ENCODE measurements at places on chromosomes 3 and 15. TPM values are rescaled to one million over a fixed set of nuclear protein-coding genes. Genes with fewer than 3 reads are reported as not detected.

Gene TXNRD3
- 19.8 TPM for polyA plus RNA-seq

Gene SLC2A2
- 1.3 TPM for polyA plus RNA-seq

Gene REC114
- polyA plus RNA-seq = not detected

Gene CPN2
- polyA plus RNA-seq = 0.40 TPM

Gene TMEM158
- 7.9 TPM for polyA plus RNA-seq

Gene ZNF385D
- 18.0 TPM for polyA plus RNA-seq

Gene PCLAF
- 56.7 TPM for polyA plus RNA-seq

Gene TMOD2
- 5.0 TPM for polyA plus RNA-seq

DNA sequence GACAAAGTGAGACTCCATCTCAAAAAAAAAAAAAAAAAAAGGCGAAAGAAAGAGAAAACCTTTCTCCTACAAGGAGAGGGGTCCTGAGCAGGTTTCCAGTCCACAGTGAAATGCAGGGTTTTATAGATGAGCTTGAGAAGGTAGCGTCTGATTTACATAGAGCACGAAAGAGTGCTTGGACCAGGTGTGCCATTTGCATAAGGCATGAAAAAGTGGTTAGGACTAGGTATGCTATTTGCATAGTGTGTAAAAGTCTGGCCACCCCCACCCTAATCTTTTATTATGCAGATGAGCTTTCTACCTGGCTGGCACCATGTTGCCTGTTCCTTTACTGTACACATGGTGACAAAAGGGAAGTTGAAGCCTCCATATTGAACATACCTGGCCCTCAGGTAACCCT lies 13.6 kb upstream of the RNU6-1 start:
- no peak for DNase-seq

- DNase-seq = no peak
Observed at GRCh38 chr3:171458071-171458863, 1.9 kb downstream of the TNIK start.

- DNase-seq = no peak
Observed at GRCh38 chr3:140022066-140022770, 87.2 kb downstream of the CLSTN2 start.

DNA sequence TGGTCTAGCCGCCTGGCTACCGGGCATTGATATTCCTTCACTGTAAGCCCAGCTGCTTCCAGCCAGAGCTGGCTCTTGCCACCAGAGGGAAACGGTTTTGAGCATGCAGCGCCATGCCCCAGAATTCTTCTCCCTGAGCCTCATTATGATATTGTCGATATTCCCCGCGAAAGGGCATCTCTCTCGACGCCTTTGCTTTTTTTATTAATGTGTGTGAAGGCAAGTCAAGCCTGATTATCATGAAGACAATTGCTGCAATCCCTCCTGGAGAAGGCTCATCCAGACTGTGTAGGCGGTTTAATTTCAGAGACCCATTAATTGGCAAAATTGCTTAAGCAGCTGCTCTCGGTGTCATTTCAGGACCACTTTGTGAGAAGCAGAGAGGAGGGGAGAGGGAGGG lies 321.2 kb upstream of the TLE3 start:
- no peak for DNase-seq

- DNase-seq = no peak
Observed at GRCh38 chr3:133797396-133798105, 8.1 kb upstream of the SRPRB start.

DNA sequence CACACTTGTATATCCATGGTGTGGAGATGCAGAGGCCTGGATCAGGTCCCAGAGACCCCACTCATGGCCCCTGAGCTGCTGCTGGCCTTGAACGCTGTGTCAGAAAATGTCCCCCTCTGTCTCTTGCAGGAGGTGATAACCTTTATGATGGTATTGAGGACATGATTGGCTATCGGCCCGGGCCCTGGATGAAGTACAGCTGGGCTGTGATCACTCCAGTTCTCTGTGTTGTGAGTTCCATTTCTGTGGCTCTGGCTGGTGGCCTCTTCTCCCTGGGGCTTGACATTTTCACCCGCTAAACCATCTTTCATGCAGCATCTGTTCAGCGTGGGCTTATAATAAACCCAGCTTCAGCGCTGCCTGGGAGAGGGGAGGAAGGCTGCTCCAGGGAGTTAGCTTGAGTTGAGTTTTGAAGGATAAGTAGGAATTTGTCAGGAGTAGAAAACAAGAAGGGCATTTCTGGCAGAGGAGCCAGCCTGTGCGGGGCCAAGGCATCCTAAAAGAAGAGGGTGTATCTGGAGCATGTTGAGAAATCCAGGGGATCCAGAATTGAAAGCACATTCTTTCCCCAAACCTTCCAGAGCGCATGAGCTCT lies 61.1 kb downstream of the GRIP2 start:
- DNase-seq = no peak

DNA sequence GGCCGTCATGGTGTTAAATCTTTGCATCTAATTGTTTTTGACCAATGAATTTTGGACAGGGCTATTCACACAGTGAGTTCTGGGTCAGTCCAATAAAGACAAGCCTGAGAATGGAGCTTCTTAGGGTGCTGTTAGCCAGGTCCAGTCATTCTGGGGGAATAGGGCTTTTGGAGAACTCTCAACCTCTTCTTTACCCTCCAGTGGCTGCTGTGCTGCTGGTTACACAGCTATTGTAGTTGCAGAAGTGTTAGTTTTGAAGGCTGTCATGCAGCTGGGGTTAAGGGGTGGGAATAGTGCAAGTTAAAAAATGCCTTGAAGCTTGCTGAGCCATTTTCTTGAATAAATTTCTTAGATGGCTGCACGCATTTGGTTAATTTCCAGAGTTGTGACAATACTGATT lies 89.9 kb downstream of the CHD2 start:
- DNase-seq = no peak

GRCh38 chr3:48439820-48440589 lies at the start of the genes CCDC51 and TMA7:
Gene CCDC51, minus strand, starts transcription at chr3:48440119. Its CDS starts 4,991 bp downstream, at chr3:48435128.
Gene TMA7, plus strand, starts transcription at chr3:48440257. Its CDS starts 40 bp downstream, at chr3:48440297.
- DNase-seq = peak; percentile 93

GRCh38 chr3:195904368-195904767 lies 4.0 kb downstream of the TNK2 start:
- no peak for DNase-seq

DNA sequence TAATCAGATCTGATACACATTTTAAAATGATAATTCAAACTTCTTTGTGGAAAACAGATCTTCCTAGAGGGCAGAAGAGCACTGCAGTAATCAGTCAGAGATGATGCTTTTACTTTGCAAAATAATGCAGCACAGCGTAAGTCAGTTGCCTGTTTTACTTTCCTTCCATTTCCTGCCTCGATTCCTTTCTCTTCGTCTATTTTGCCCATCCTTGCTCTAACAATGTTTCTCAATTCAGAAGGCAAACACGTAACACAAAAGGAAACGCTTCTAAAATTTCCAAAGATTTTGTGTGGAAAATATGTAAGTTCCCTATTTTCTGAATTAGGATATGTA lies 119.9 kb downstream of the P3H2 start:
- DNase-seq = no peak

- no peak for DNase-seq
Observed at GRCh38 chr15:67839499-67839928, 331 bp downstream of the RNU6-1 start.

- DNase-seq = no peak
Observed at GRCh38 chr15:100988857-100989256, 69.7 kb downstream of the LRRK1 start.

All from left renal pelvis (tissue), 4 donors.